ENCODE measurements at places on chromosomes 4 and X. TPM values are rescaled to one million over a fixed set of nuclear protein-coding genes. Genes with fewer than 3 reads are reported as not detected.

Gene PITX2
- not detected for total RNA-seq

Gene SPANXN3
- not detected for total RNA-seq

Gene LAP3
- total RNA-seq = 52.7 TPM

Gene GAGE1
- not detected for total RNA-seq

Gene GPR82
- 0.19 TPM for total RNA-seq

Gene NMU
- total RNA-seq = not detected

Gene CENPVL3
- not detected for total RNA-seq

Gene CFAP99
- not detected for total RNA-seq

Gene EGFL6
- total RNA-seq = not detected

Gene DRP2
- 0.14 TPM for total RNA-seq

Gene XAGE1A
- not detected for total RNA-seq

Gene PLAC1
- not detected for total RNA-seq

Gene PAGE5
- not detected for total RNA-seq

Gene CSAG1
- not detected for total RNA-seq

Gene TBC1D25
- 14.5 TPM for total RNA-seq

Gene SMIM10
- 4.9 TPM for total RNA-seq

Gene MAGEA2B
- not detected for total RNA-seq

Gene SLC10A4
- not detected for total RNA-seq

Gene FGF2
- total RNA-seq = 4.1 TPM

Gene C4orf50
- not detected for total RNA-seq

Gene ARHGAP36
- not detected for total RNA-seq

Gene SLC6A14
- total RNA-seq = not detected

Gene PLAC8
- total RNA-seq = 1.5 TPM

Gene ZCCHC12
- not detected for total RNA-seq

Gene SHROOM4
- total RNA-seq = 10.5 TPM

Gene NPNT
- total RNA-seq = 2.9 TPM

Gene PRDM5
- total RNA-seq = 12.2 TPM

All from left ventricle myocardium inferior (tissue), 1 donor.